ENCODE measurements at places on chromosomes 13 and 19.

DNA sequence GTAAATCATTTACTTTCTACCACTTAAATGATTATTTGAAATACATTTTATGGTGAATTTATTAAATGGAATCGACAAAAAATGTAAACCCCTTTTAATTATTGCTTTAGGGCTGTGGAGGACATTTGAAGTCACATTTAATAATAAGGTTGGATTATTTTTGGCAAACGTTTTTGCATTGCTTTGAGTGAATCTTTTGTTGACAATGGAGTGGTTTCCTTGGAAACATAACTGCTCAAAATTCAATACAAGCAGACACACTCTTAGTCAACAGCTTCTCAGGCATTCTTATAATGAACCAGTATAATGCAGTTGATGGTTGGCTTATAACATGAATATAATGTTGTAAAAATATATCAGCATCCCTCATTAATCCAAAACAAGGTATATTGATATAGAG is 104.7 kb downstream of the DCLK1 start:
- DNase-seq = no peak

- DNase-seq = peak; percentile 69
These were observed 4.8 kb downstream of the STK24 start for GRCh38 chr13:98571955-98572662.

- no peak for DNase-seq
These were observed 1115.2 kb upstream of the MIR17HG start for GRCh38 chr13:90232291-90232690.

DNA sequence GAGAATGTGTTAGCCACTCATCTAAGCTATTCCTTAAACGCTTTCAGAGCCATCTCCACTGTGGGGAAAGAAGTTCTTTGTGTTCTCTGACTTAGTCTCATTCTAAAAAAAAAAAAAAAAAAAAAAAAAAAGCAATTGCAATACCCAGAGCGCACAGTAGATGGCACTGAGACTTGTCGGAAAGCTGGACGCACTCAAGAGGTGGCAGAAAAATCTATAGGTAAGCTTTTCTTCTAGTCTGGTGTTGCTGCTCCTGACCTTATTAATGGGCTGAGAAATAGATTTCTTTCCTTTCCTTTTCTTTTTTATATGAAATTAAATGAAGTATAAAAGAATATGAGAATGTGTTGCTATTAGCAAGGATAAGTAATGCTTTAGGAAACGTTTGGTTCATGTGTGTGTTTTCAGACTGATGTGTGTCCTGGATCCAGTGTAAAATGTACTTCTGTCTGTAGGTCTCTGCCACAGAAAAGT is 4.7 kb upstream of the GJB2 start:
- DNase-seq = no peak

DNA sequence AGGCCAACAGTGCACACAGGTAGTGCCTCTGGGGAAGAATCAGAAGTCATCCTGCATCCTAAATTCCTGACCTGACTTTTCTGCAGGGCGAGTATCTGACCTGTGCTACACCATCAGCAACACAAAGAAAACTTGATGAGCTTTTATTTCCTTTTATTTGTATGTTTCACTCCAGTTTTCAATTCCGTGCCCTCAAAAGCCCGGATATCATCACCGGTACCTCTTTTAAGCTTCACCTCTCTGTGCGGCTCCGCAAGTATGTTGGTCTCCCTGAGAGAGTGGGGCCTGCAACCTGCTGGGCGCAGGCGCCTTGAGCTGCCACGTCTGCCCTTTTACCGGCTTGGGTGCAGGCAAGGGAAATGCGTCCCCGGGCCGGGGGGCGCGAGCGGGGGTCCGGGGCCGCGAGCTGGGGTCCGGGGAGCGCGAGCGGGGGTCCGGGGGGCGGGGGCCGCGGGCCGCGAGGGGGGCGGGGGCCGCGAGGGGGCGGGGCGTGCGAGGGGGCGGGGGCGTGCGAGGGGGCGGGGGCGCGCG is 4.3 kb upstream of the DUXA start:
- no peak for DNase-seq

- DNase-seq = peak; percentile 16
These were observed 1.6 kb upstream of the RGL3 start for GRCh38 chr19:11420429-11421370.

- no peak for DNase-seq
These were observed 9.8 kb upstream of the GNA15 start for GRCh38 chr19:3125900-3126524.

GRCh38 chr13:24148414-24149235 is 11.9 kb upstream of the SPATA13 start:
- DNase-seq = peak; percentile 99

GRCh38 chr13:111303559-111303958 is 16.9 kb upstream of the TEX29 start:
- DNase-seq = no peak

- no peak for DNase-seq
These were observed 1.9 kb downstream of the LTBP4 start for GRCh38 chr19:40603071-40603388.

DNA sequence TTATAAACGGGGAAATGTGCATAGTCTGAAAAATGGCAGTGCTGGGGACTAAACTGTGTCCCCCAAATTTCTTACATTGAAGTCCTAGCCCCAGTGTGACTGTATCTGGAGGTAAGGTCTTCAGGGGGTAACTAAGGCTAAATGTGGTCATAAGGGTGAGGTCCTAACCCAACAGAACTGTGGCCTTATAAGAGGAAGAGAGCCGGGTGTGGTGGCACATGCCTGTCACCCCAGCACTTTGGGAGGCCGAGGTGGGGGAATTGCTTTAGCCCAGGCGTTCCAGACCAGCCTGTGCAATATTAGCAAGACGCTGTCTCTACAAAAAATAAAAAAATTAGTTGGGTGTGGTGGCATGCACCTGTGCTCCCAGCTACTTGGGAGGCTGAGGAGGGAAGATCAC is 17.8 kb downstream of the PROZ start:
- no peak for DNase-seq

- DNase-seq = no peak
These were observed 16.2 kb downstream of the AKAP8L start for GRCh38 chr19:15402411-15403150.

DNA sequence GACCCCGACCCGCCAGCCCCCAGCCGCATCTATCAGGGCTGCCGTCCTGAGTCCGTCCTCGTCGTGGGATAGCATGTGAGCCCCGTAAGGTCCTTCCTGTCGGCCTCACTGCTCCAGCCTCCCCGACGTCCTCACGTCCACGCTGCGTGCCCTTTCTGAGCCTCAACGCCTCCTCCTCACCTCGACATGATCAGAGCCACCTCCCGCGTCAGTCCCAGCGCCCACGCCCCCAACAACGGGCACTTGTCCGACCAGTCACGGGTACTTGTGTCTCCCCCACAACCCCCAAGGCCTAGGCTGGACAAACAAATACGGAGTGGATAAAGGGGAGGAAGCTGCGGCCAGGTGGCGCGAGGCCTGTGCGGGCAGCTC is 665 bp downstream of the ZNF497 start:
- DNase-seq = no peak

DNA sequence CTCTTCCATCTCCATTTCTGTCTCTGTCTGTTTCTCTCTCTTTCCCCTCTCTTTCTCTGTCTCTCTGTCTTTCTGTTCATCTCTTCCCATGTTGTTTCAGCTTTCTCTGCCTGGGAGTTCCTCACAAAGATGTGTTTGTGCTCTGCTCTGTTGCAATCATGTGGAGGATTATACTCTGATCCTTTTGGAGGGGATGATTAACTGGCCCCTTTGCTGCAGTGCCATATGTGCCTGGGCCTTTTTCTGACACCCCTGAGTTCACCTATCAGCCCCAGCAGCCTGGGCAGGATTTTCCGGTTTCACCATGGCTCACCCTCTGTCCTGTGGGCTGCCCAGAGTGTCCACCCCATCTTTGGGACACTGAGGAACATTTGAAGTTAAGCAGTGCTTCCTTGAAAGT is 9.0 kb upstream of the TEX26 start:
- DNase-seq = no peak

GRCh38 chr19:3270902-3271301 is 46.4 kb downstream of the CELF5 start:
- DNase-seq = peak; percentile 54

- no peak for DNase-seq
These were observed 71.8 kb downstream of the TNFSF11 start for GRCh38 chr13:42645717-42646116.

DNA sequence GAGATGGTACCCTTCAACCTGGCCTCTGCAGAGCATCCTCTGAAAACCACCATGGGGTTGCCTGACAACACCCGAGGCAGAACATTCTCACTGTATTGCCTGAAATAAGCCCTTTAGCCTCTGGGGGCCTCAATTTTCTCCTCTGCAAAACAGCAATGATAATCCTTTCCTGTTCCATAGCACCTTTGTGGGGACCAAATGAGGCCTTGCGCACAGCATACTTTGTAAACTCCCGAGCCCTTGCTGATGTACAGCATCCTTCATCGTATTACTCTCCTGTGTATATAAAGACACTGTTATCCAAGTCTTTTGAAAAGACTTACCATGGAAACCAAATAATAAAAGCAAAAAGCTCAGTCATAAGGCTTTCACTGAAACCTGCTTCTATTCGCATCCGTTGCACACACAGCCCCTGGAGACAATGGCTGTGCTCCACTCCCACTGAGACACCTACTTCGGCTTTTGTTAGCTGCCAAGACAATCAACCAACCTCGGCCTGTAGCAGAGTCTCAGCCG is 276.0 kb downstream of the FOXO1 start:
- no peak for DNase-seq

- DNase-seq = no peak
These were observed 6.1 kb upstream of the LSM4 start for GRCh38 chr19:18329035-18329376.

DNA sequence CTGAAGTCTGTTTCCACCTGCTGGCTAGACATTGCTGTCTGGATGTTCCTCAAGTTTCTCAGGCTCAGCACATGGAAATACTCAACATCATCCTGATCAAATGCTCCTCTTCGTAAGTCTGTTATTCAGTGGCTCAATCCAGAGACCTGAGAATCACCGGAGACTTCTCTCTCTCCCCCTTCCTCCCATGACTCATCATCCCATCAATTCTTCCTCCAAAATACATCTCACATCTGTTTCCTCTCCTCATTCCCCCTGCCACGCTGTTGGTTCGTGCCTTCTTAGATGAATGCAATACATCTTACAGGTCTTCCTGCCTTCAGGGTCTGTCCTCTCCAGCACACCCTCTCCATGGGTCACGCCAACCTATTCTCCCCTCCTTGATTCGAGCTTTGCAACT is 7.4 kb upstream of the RXFP2 start:
- DNase-seq = no peak

DNA sequence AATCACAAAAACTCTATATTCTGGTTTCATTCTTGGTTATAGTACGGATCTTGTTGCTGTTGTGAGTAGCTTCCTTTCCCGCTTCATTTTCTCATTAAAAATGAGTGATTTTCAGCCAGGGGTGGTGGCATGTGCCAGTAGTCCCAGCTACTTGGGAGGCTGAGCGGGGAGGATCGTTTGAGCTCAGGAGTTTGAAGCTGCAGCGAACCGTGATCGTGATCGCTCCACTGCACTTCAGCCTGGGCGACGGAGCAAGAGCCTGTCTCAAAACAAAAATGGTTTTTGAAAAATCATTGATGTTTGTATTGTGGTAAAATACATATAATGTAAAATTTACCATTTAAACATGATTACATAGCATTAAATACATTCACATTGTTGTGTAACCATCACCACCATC is 71.6 kb upstream of the TM9SF2 start:
- DNase-seq = no peak

DNA sequence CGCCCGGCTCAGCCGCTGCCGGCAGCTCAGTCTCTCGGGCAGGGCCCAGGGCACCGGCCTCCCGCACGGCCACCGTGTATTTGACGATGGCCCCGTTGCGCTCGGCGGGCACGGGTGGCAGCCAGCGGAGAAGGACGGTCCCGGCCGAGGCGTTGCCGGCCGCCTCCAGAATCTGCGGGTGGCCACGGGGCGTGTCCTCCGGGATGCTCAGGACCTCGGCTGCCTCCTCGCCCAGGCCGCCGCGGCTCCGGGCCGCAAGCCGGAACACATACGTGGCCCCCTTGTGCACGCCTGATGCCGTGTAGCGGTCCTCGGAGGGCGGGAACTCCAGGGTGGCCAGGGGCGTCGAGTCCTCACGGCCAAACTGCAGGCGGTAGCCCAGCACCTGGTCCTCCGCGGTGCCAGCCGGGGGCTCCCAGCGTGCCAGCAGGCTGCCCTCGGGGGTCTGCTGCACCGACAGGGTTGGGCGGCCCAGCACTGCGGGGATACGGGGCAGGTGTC is 117.7 kb downstream of the PTPRS start:
- DNase-seq = no peak

GRCh38 chr19:6021878-6022569 is 44.1 kb upstream of the RANBP3 start:
- DNase-seq = peak; percentile 46

GRCh38 chr13:39035799-39036198 is 2.1 kb downstream of the PROSER1 start:
- no peak for DNase-seq

DNA sequence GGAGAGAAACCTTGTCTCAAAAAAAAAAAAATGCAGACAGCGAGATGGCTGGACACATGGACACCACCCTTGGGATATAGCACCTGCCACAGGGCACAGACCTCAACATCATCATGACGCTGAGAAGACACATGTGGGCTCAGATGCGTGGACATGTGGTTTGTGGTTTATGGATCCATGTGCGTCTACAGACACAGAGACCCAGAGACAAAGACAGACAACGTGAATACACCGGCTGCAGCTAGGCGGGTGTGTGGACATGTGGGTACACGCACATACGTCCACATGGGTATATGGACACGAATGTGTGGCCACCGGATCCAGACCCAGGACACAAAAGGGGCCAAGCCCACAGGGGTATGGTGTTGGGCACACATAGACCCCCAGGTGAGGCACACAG is 1.3 kb downstream of the TNFSF14 start:
- no peak for DNase-seq

GRCh38 chr13:23473221-23473620 is 39.7 kb upstream of the SACS start:
- DNase-seq = no peak

DNA sequence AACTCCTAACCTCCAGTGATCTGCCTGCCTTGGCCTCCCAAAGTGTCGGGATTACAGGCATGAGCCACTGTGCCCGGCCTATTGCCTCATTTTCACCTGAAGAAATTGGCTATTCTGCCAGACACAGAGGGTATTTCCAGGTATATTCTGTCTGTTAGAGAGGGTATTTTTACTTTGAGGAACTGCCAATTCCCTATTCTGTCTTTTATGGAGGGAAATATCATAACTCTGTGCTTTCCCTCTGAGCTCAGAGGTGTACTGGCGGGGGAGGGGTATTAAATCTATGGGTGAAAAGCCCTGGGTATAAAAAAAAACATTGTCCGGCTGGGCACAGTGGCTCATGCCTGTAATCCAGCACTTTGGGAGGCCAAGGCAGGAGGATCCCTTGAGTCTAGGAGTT is 24.8 kb downstream of the TSKS start:
- no peak for DNase-seq

GRCh38 chr13:24076109-24076508 is 84.4 kb upstream of the SPATA13 start:
- no peak for DNase-seq

- DNase-seq = no peak
These were observed 83.1 kb downstream of the AKAP11 start for GRCh38 chr13:42355092-42355485.

DNA sequence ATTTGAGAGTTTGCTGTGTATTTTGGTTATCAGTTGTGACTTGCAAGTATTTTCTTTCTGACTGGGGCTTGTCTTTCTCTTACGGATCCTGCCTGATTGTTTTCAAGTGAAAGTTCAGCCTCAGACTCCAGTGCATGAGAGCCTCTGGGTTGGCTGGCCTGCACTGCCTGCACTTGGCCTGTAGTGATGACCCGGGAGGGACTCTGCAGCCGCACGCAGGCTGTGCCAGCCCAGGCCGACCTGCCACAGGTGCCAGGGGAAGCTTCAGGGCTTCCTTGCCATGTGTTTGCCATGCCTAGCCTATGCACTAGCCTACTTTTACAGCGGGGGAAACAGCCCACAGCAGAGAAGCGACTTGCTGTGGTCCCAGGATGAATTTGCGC is 77.0 kb downstream of the KDM4B start:
- no peak for DNase-seq

All from HFFc6 (cell line).